ENCODE measurements at places on chromosomes 2 and 18. TPM values are rescaled to one million over a fixed set of nuclear protein-coding genes. Genes with fewer than 3 reads are reported as not detected.

The RPRM gene
- total RNA-seq, result 2.1 TPM

The FBLN7 gene
- total RNA-seq, result 1.6 TPM

The SAP130 gene
- 18.8 TPM for total RNA-seq

The CD207 gene
- total RNA-seq, result not detected

DNA sequence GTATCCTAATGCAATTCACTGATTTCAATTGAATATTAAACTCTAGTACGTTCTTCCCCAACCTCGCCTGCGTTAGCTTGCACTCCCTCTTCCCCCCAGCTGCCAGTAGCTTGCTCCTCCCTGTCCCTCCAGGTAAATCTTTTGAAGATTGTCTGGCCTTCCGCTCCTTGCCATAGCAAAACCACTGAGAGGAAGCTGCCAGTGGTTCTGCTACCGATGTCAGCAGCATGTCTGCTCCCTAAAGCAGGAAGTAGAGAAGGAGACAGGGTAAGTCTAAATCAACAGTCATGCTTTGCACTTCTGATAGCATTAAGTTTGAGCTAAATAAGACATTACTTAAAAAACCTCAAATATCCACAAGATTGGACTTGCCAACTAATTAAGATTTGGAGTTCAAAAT lies 89.1 kb downstream of the SCN2A start:
- H3K27ac ChIP-seq, result no peak overlapping the region
- DNase-seq, result no peak
- no peaks in the 10 kb centered on the region for H3K4me1 ChIP-seq
- H3K36me3 ChIP-seq, result no peaks in the 10 kb centered on the region
- H3K27me3 ChIP-seq, result no peaks in the 10 kb centered on the region

DNA sequence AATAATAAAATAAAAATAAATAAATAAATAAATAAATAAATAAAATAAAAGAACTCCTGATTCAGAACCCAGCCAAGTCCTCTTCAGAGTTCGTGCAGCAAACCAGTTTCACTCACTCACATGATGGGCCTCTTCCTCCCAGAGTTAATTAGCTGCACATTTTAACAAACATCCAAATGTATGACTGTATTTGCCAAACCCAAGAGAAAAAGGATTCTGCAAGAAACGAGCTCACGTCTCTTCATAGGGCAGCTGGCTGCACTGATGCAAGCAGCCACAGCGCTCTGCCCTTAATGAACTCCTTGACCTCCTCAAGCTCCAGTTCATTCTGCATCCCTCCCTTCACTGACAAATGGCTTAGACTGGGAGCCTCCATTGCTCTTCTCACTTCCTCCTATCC lies 55.1 kb downstream of the MREG start:
- H3K27ac ChIP-seq, result no peak overlapping the region
- no peaks in the 10 kb centered on the region for H3K27me3 ChIP-seq
- no peaks in the 10 kb centered on the region for H3K36me3 ChIP-seq
- no peak for DNase-seq
- no peaks in the 10 kb centered on the region for H3K4me1 ChIP-seq
- H3K4me3 ChIP-seq, result no peak overlapping the region

DNA sequence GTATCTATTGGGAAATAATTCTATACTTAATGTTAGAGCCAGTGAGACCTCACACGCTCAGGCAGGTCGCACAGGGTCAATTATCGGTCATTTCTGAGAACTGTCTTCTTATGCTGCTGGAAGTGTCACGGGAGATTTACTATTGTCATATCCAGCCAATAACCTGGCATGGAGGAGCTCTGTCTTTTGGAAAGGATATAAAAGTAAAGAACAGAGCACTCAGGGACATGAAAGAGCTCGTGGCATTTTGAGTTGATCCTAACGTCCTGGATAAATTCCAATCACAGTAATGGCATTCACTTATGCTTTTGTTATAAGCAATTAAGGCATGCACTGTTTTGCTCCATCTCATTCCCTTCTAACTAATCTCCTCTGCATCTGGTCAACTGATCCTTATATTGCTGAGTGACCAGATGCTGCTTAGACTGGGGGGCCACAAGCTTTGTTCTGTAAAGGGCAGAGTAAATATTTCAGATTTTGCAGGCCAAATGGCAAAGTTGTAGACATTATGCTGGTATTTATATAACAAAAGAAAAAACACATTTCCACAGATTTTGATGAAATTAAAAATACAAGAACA lies 453.5 kb upstream of the SMIM21 start:
- no peaks in the 10 kb centered on the region for H3K4me1 ChIP-seq
- no peaks in the 10 kb centered on the region for H3K36me3 ChIP-seq
- no peak overlapping the region for H3K27ac ChIP-seq
- no peak overlapping the region for H3K4me3 ChIP-seq

All from hepatocyte (in vitro differentiated cells).